ENCODE measurements at places on chromosomes 16 and 17. TPM values are rescaled to one million over a fixed set of nuclear protein-coding genes. Genes with fewer than 3 reads are reported as not detected.

TNFRSF17 gene
- total RNA-seq: not detected

SKAP1 gene
- not detected for total RNA-seq

VMP1 gene
- 137 TPM for total RNA-seq

RAP1GAP2 gene
- total RNA-seq: 9.3 TPM

GNGT2 gene
- not detected for total RNA-seq

CACNG4 gene
- total RNA-seq: not detected

MYH13 gene
- not detected for total RNA-seq

MAP3K3 gene
- 26.2 TPM for total RNA-seq

C17orf78 gene
- not detected for total RNA-seq

DNAAF8 gene
- 2.9 TPM for total RNA-seq

SRCIN1 gene
- not detected for total RNA-seq

All from HFFc6 (cell line).